Nasal cavity respiratory epithelium epithelial cell of viscerocranial mucosa (primary cell): ENCODE measurements at places on chromosomes 4 and X. TPM values are rescaled to one million over a fixed set of nuclear protein-coding genes. Genes with fewer than 3 reads are reported as not detected.

TEX13B gene
- total RNA-seq: not detected in 2 replicates

RNF212 gene
- 0.68 and 0.71 TPM in 2 replicates for total RNA-seq

CSAG1 gene
- total RNA-seq: not detected in 2 replicates

C4orf50 gene
- not detected in 2 replicates for total RNA-seq

FABP2 gene
- total RNA-seq: not detected in 2 replicates

VSIG1 gene
- total RNA-seq: 0.34 and 0.43 TPM in 2 replicates

AFF2 gene
- 0.14 TPM in 1 of 2 replicates, not detected in the other for total RNA-seq

PITX2 gene
- under 0.01 and 0.07 TPM in 2 replicates for total RNA-seq

CXCL10 gene
- 0.34 and 3.1 TPM in 2 replicates for total RNA-seq

REST gene
- 24.6 and 47.8 TPM in 2 replicates for total RNA-seq

CC2D2A gene
- total RNA-seq: 6.2 and 8.3 TPM in 2 replicates

PABPC5 gene
- not detected in 2 replicates for total RNA-seq

GUCY1A1 gene
- 1.4 and 1.8 TPM in 2 replicates for total RNA-seq

PGK1 gene
- 160 and 470 TPM in 2 replicates for total RNA-seq

NEXMIF gene
- total RNA-seq: under 0.01 and 0.07 TPM in 2 replicates

NEUROG2 gene
- total RNA-seq: not detected in 2 replicates

PHF8 gene
- total RNA-seq: 21.5 and 30.7 TPM in 2 replicates

NUDT11 gene
- 5.5 TPM in 2 replicates for total RNA-seq

JCHAIN gene
- total RNA-seq: 0.34 TPM in 1 of 2 replicates, not detected in the other

PWWP3B gene
- under 0.01 and 0.43 TPM in 2 replicates for total RNA-seq
